Amniotic epithelial cell (primary cell): ENCODE measurements at places on chromosomes 4 and X.

DNA sequence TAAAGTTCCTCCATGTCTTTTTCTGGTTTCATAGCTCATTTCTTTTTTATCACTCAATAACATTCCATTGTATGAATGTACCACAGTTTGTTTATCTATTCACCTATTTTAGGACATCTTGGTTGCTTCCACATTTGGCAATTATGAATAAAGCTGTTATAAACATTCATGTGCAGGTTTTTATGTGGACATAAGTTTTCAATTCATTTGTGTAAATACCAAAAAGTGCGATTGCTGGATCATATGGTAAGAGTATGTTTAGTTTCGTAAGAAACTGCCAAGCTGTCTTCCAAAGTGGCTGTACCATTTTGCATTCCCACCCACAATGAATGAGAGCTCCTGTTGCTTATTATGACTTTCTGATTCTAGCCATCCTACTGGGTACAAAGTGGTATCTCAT, 36.3 kb upstream of the ZFX start:
- DNase-seq = peak; percentile 33

DNA sequence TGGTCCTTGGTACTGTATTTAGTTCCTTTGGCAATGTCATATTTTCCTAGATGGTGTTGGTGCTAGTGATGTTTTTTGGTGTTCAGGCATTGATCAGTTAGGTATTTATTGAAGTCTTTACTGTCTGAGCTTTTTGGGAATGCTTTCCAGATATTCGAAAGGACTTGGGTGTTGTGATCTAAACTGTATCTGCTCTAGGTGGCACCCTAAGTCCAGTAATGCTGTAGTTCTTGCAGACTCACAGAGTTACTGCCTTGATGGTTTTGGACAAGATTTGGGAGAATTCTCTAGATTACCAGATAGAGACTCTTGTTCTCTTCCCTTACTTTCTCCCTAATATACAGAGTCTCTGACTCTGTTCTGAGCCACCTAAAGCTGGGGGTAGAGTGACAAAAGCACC, 513.6 kb upstream of the PITX2 start:
- DNase-seq = peak; percentile 48

- DNase-seq = no peak
These were observed 56.9 kb downstream of the RBM47 start for GRCh38 chr4:40572692-40573310.

DNA sequence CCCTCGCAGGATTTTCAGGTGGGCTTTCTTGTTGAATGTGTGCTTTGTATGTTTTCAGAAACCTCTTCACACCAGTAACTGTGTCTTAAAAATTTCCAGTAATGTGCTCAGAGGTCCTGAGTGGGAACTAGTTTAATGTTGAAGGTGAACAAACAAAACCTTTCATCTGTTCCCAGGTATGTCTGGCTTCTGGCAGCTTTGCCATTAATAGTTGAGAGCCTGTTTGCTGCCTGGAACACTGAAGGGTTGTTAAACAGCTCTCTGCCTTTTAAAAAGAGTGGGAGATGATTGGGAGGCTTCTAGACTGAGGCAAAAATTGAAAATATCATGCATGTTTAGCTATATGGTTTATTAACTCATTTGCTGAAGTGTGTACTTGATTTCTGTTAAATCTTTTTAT, 161.2 kb upstream of the AGTR2 start:
- no peak for DNase-seq

DNA sequence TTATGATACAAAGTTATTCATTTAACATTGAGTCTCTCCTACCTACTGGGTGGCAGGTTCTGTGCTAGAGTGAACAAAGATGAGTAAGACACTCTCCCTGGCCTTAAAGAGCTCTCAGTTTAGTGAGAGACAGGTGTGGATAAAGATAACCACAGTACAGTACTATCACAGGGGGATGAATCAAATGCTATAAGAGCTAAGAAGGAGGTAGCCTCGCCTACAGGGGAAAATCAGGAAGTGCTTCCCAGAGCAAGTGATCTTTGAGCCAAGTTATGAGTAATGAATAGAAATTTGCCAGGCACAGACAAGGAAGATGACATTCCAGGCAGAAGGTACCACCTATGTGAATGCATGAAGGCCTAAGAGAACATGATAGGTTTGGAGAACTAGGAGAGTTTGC, 3.4 kb upstream of the IGBP1 start:
- peak; percentile 1 for DNase-seq

DNA sequence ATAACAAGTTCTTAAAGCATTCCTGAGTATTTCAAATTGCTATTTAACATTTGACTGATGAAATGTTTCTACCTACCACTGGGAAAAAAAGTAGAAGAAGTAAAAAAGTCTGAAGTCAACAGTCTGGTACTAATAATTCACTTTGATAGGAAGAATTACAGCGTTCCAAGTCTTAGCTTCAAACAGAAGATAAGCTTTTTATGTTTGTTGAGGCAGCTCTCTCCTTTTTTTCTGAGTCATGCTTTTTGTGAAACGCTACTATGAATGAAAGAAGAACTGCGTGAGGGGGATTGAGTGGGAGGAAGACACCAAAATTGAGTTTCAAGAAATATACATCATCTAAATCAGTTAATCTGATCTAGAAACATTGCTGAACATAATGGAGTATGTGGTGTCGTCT, 13.0 kb upstream of the KDR start:
- peak; percentile 93 for DNase-seq

- no peak for DNase-seq
These were observed 14.2 kb downstream of the SMIM10L2A start for GRCh38 chrX:135435933-135436332.

GRCh38 chr4:185222598-185222997, 13.2 kb downstream of the SNX25 start:
- DNase-seq = peak; percentile 47

GRCh38 chr4:124945422-124945821, 232.9 kb upstream of the ANKRD50 start:
- no peak for DNase-seq

GRCh38 chr4:119284876-119285780, 36.8 kb downstream of the FABP2 start:
- peak; percentile 59 for DNase-seq

- peak; percentile 10 for DNase-seq
These were observed at the start of gene TLR2 for GRCh38 chr4:153684182-153684970. TSS of gene TLR2 (plus strand) at chr4:153684280. CDS start at chr4:153702908, 18,628 bp downstream.

- DNase-seq = peak; percentile 41
These were observed 147.1 kb downstream of the ZNF674 start for GRCh38 chrX:46398126-46398525.

DNA sequence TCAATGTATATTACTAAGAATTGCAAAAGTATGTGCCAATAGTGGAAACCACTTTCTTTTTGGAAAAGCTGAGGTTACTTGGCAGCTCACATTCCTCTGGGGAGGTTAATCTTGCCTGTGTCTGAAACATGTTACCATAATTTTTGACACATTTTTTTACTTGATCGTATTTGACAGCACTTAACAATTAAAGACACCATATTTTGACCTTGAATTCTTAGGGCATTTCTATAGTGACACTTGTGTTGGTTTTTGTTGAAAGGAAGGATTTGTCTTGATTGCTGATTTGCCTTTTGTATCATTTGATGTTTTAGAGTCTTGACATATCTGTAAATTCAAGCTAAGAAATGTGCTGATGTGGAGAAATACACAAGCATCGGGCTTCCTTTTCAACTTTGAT, 2135.5 kb downstream of the PCDH7 start:
- DNase-seq = no peak

DNA sequence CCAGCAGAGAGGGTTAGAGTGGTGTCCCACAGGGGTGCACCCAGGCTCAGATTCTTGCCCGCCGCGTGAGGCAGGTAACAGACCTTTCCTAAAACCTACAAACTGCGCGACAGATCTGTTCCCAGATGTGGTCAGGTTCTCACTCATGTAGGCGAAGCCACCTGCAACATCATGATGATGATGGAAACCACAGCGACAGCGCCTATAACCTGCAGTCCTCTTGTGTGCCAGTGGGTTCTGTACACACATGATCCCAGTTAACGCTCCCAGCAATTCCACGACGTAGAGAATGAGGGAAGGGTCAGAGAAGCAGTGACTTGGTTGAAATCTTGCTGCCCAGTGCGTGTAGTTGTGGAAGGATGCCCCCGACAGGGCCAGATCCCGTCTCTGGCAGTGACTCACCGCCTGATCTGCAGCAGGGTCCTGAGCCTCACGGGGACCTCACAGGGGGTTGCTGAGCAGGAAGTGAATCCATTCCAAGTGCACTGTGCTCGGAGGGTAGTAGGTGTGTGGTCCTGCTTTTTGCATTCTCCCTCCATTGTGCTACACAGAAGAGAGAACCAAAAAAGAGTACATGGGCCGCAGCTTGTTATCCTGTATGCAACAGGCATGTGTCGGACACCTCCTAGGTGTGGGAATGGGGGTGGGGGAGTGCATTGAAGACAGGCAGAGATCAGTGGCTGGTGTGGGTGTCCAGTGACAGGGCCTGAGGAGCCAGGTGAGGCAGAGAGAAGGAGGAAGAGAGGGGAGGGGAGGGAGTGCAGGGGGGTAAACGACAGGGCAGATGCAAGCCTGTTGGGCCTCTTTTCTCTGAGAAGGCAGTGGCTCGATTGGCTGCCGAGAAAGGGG, 66.6 kb downstream of the MTMR1 start:
- DNase-seq = no peak

DNA sequence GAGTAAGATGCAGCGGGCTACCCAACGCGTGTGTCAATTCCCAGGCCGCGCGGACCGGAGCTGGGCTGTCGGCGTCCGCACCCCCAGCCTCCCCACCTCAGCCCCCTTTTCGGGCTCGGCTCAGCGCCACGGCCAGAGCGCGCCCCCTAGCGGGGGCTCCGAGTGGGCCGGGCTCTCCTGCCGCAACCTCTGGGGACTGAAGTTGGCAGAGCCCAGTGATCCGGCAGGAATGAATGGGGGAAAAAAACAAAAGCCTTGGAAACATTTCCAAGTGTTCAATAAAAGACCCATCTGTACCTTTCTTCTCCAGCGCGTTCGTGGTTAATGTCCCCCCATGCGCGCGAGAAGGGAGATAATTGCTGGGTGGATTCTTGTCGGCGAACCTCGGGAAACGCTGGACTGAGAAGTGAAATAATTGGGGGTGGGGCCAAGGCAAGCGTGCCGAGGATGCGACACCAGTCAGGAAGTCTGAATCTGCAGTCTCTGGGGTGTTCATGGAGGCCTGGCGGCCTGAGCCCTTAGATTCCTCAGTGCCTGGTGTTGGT, 5.2 kb upstream of the ARX start:
- DNase-seq = no peak

DNA sequence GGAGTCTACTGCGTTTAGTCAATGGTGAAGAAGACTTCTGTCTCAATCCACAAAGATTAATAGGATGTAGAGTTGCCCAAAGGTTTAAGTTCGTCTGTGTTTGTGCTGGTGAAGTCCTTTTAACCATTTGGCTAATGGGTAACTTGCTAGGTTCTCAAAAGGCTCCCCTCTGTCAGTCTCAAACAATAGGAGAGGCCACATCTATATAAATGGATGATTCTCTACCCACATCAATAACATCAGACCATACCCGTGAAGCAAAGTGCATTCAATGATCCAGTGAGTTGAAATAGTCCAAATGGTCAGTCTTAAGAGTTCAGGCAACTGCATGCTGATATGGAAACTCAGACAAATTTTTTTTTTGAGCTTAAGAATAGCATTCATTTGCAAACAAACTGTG, 28.1 kb downstream of the RS1 start:
- DNase-seq = no peak
